ENCODE measurements at places on chromosomes 2 and 18.

GRCh38 chr18:55268628-55269275 is 309.5 kb upstream of the CCDC68 start:
- DNase-seq: no peak

DNA sequence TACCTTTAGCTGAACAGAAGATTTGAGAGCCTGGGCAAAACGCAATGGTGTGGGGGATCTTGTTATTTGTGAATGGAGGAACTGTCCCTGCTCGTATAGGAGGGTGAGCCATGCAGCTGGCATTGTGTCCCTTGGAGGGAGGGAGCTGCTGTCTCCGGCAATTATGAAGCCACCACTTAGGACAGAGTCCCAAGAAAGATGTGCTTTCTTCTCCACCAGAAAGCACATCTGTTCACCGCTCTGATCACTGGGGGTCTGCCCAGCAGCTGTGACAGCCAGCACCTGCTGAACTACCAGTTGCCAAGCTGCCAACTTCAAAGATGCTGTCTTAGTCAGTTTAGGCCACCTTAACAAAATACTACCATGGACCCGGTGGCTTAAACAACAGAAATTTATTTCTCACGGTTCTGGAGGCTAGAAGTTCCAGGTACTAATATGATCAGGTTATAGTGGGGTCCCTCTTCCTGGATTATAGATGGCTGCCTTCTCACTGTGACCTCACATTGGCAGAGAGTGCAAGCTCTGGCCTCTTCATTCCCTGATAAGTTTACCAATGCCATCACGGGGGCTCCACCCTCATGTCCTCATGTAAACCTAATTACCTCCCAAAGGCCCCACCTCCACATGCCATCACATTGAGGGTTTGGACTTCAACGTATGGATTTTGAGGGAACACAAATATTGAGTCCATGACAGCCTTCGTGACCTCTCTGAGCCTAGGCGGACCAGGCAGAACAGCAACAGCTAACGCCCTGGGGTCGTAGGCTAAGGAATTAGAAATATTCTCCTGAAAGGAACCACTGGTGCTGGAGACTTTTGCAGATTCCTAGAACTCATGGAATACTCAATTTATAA is 148.3 kb downstream of the RHBDD1 start:
- peak; percentile 20 for DNase-seq

GRCh38 chr2:43763091-43763490 is 10.7 kb upstream of the DYNC2LI1 start:
- no peak for DNase-seq

GRCh38 chr2:73970850-73971471 is 13.7 kb upstream of the TET3 start:
- DNase-seq: no peak

- no peak for DNase-seq
Measured at GRCh38 chr2:48339451-48339850, 190.5 kb upstream of the STON1 start.

GRCh38 chr2:225779829-225780228 is 380.3 kb downstream of the NYAP2 start:
- no peak for DNase-seq

DNA sequence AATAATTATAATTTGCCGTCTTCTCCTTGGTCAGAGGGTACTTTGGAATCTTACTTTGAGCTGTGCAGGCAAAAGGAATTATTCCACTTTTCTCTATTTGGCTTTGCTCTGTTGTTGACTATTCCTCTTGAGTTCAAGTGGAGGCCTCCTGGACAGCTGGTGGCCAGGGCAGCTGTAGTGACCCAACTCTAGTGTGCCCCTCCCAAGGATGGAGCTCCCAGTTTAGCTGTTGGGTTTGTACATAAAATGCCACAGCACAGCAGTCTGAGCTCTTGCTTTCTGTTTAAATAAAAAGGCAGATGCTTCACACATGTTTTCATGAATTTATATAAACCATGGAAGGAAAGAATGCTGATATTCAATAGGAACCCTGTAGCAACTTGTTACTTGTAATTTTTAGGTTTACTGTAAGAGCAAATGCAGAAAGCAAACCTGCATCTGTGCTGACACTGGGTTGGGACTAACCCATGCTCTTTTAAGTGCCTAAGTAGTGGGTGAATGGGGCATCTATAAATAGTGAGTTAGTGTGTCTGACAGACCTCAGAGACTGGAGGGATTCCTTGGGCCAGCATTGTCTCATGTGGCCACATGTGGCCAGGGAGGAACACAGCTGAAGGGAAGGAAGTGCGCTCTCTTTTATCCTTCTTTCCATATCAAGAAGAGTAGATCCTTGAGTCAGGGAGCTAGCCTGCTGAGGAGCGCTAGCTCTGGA is 121.8 kb downstream of the FHOD3 start:
- DNase-seq: no peak

- no peak for DNase-seq
Measured at GRCh38 chr2:160687629-160688028, 194.0 kb upstream of the RBMS1 start.

DNA sequence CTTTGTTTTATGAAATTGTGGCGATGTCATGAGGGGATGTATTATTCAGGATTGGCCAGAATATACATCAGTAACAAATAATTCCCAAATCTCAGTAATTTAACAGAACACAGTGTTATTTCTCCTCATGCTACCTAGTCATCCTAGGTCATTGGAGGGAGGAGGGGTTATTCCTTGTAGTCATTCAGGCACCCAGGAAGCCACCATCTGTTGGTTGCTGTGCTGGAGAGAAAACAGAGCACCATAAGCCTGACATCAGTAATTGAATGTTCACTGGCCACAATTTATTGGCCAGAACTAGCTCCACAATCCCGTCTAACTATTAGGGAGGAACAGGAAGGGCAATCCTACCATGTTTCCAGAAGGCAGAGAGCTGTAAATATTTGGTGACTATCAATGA is 303.5 kb upstream of the CELF4 start:
- DNase-seq: no peak

DNA sequence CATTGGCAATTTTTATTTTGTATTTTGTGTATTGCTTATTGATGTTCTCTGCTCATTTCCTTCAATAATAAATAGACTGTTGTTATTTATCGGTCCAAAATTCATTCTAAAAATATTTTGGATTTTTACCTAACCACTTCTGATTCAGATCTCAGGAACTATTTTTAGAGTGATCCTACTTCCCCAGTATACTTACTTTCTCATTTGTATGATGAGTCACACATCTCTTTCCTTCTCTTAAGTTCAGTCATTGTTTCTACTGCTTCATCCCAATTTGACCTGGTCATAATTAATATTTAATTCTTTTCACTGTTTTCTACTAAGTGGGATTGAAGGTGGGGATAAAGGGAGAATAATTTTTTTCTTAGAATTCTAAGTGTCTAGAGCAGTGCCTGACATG is 75.1 kb downstream of the AGPS start:
- no peak for DNase-seq

GRCh38 chr2:150517951-150518680 is 30.6 kb upstream of the RND3 start:
- DNase-seq: no peak

GRCh38 chr2:7867867-7868266 is 814.0 kb upstream of the ID2 start:
- DNase-seq: no peak

GRCh38 chr2:237306787-237307170 is 107.2 kb downstream of the COL6A3 start:
- DNase-seq: no peak

DNA sequence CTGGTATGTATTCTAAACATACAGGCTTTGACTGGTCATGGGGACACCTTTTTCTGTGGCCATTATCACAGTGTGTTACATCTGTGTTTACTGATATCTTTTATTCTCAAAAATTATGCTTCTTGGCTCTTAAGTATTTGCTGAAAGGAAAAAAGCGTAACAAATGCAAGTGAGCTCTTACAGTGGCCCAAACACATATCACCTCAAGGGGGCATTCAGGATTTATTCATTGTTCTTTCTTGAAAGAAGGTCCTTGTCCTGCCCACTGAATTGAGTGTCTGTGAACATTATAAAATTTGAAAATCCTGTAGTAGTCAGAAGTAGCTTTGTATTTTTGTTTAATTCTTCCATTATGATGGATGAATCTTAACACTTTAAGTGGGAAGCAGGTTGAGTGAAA is 454.5 kb downstream of the XIRP2 start:
- DNase-seq: no peak

DNA sequence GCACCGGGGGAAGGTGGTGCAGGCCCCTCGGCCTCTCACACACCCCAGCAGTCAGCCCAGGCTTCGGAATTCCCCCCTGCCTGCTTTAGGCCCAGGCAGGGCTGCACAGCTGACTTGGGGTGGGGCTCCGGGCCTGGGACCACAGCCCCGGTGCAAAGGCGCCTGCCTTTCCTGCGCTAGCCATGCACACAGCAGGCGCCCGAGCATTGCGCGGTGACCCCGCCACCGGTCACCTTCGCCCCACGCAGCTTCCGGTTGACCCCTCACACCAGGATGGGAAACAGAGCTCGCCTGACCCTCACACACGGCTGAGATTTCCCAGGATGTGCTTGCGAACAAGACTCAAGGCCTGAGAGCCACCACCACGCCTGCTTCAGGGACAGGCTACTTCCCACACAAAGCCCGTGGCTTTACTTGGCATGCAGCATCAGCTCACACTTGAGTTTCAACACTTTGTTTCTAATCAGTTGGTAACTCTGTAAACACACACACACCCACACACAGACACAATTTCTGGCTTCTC is 46.0 kb downstream of the SLC66A2 start:
- no peak for DNase-seq

GRCh38 chr2:10413503-10413902 is 34.6 kb downstream of the ODC1 start:
- DNase-seq: no peak

All from retina (tissue), 1 donor.